GM23248 (cell line): ENCODE measurements at places on chromosomes 2 and 18. TPM values are rescaled to one million over a fixed set of nuclear protein-coding genes. Genes with fewer than 3 reads are reported as not detected.

GRCh38 chr2:180761224-180761623 is 219.2 kb upstream of the UBE2E3 start:
- peak; percentile 59 for DNase-seq

- no peak for DNase-seq
These were observed 136.5 kb downstream of the RNF144A start for GRCh38 chr2:7053650-7054265.

GRCh38 chr18:23131693-23132319 is 3.5 kb upstream of the CABLES1 start:
- peak; percentile 83 for DNase-seq

DNA sequence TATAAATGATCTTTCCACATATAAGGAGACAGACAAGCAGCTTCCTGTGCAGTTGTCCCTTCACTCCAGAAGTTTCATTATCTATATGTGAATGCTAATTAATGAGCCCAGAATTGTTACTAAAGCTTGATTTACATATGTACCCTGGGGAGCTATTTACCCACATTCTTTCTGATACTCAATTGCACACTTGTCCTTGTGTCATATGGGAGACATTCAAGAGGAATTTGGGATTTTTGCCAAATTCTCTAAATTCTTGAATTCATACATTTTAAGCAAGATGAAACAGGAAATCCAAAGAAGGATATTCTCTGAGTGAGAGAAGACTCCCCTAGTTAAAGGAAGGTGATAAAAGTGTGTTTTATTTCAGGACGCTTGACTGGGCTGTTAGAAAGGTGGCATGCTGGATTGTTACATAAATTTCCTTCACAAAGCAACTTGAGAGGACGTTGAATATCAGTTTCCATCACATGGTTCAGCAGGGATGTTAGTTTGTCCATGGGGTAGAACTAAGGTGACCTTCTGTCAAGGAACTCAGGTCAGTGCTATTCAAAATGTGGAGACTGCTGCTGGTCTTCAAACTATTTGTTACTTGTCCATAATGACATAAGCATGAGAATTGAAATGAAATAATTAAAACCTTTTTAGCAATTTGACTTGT is 368.2 kb downstream of the IRS1 start:
- DNase-seq, result peak; percentile 61

DNA sequence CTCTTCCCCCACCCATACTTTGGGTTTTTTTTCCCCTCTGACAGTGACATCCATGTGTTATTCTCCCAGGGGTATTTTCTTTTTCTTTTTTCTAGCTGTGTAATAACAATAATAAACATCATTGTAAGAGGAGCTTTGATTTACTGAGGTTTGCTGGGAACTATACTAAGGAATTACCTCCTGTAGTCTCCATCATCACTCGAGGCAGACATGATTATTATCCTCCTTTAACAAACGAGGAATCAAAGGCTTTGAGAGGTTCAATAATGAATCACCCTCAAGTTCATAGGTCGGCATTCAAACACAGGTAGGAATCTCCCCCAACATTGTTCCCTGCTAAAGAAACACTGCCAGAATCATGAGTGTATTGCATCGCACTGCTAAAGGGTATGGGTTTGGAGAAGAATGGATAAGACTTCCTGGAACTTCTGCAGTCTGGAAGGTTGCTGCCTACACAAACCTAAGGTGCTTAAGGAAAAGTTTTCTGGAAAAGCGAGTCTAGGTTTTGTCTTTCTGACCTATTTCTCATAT is 260.2 kb upstream of the SESTD1 start:
- no peak for DNase-seq

GRCh38 chr2:149904352-149905175 is 317.0 kb upstream of the MMADHC start:
- no peak for DNase-seq

- DNase-seq, result no peak
These were observed 654.5 kb upstream of the ID2 start for GRCh38 chr2:8027387-8027786.

IL37 gene
- polyA plus RNA-seq, result not detected in 2 replicates

TMEM169 gene
- 0.11 and 0.25 TPM in 2 replicates for polyA plus RNA-seq

CMPK2 gene
- polyA plus RNA-seq, result 0.11 TPM in 1 of 2 replicates, not detected in the other

TPO gene
- polyA plus RNA-seq, result not detected in 2 replicates

RFX8 gene
- polyA plus RNA-seq, result 4.4 and 5.9 TPM in 2 replicates
